ENCODE measurements at places on chromosomes 6 and 20. TPM values are rescaled to one million over a fixed set of nuclear protein-coding genes. Genes with fewer than 3 reads are reported as not detected.

DNA sequence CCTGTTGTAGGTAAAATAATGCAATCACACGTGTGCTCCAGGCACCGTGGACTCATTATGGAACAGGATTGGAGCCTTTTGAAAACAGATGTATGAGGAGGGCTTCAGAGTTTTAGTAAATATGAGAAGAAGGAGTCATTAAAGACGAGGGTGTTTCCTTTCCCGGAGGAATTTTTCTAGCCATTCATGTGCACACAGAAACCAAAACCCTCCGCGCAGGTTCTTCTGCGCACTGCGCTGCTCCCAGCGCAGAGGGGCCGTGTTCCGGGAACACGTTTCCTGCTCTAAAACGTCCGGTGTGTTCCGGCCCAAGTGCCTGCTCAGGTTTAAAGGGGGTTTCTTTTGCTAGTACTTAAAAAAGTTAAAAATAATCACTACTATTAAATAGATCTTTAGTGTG is 11.6 kb downstream of the GPR31 start:
- H3K27ac ChIP-seq: no peak overlapping the region
- no peaks in the 10 kb centered on the region for H3K36me3 ChIP-seq
- peaks cover 11% of the 10 kb centered on the region for H3K27me3 ChIP-seq

- no peak for DNase-seq
- peaks cover 19% of the 10 kb centered on the region for H3K4me1 ChIP-seq
- no peaks in the 10 kb centered on the region for H3K27me3 ChIP-seq
- peaks cover 7% of the 10 kb centered on the region for H3K36me3 ChIP-seq
These were observed 694 bp downstream of the SLC17A9 start for GRCh38 chr20:62952968-62953838.

GRCh38 chr6:154462425-154462824 is 48.1 kb downstream of the CNKSR3 start:
- H3K27me3 ChIP-seq: no peaks in the 10 kb centered on the region
- H3K4me1 ChIP-seq: peaks cover 13% of the 10 kb centered on the region
- H3K4me3 ChIP-seq: no peak overlapping the region
- H3K36me3 ChIP-seq: no peaks in the 10 kb centered on the region
- no peak for DNase-seq

DNA sequence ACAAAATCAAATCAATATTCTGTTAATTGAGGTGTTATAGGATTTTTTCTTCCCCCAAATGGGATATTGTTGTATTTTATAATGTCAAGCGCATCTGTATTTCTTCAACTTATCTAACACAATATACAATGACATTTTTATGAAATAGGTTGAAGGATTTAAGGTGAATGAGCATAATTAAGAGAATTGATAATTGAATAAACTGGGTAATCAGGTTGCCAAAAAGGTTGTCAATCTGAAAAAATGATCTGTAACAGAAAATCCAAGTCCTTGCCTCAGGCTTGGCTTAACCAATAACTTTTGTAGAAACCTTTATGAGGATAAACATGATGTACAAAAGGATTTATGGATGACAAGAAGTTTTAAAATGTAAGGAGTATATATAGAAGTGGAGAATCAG is 1101.7 kb upstream of the EYS start:
- no peak for DNase-seq
- no peak overlapping the region for H3K4me3 ChIP-seq
- no peak overlapping the region for H3K27ac ChIP-seq
- H3K4me1 ChIP-seq: no peaks in the 10 kb centered on the region
- H3K36me3 ChIP-seq: no peaks in the 10 kb centered on the region
- no peaks in the 10 kb centered on the region for H3K27me3 ChIP-seq

GRCh38 chr6:156517088-156517487 is 260.1 kb upstream of the ARID1B start:
- H3K4me1 ChIP-seq: no peaks in the 10 kb centered on the region
- no peak overlapping the region for H3K4me3 ChIP-seq
- no peak for DNase-seq
- no peaks in the 10 kb centered on the region for H3K36me3 ChIP-seq

The GNRH2 gene
- not detected for total RNA-seq

The OPN5 gene
- not detected for total RNA-seq

The MTFR2 gene
- 7.4 TPM for total RNA-seq

The LY6G6C gene
- total RNA-seq: not detected

GRCh38 chr20:47775841-47776240 is 9.4 kb downstream of the SULF2 start:
- DNase-seq: no peak
- no peak overlapping the region for H3K4me3 ChIP-seq
- H3K4me1 ChIP-seq: no peaks in the 10 kb centered on the region
- no peaks in the 10 kb centered on the region for H3K27me3 ChIP-seq

DNA sequence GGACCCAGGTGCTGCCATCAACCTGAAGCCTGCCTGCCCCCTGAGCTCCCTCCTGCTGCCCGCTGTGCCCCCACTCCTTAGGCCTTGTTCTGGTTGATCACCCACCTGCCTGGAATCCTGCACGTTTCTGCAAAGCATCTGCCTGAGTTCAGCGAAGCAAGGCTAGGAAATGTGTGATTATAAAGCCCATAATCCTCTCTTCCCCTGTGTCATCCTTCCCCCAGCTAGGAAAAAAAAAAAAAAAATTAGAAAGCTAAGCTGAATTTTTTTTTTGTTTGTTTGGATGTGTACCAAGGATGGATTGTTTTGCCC is 93.2 kb downstream of the FOXA2 start:
- H3K27ac ChIP-seq: no peak overlapping the region
- no peaks in the 10 kb centered on the region for H3K36me3 ChIP-seq
- H3K4me3 ChIP-seq: no peak overlapping the region
- DNase-seq: no peak
- H3K27me3 ChIP-seq: no peaks in the 10 kb centered on the region

DNA sequence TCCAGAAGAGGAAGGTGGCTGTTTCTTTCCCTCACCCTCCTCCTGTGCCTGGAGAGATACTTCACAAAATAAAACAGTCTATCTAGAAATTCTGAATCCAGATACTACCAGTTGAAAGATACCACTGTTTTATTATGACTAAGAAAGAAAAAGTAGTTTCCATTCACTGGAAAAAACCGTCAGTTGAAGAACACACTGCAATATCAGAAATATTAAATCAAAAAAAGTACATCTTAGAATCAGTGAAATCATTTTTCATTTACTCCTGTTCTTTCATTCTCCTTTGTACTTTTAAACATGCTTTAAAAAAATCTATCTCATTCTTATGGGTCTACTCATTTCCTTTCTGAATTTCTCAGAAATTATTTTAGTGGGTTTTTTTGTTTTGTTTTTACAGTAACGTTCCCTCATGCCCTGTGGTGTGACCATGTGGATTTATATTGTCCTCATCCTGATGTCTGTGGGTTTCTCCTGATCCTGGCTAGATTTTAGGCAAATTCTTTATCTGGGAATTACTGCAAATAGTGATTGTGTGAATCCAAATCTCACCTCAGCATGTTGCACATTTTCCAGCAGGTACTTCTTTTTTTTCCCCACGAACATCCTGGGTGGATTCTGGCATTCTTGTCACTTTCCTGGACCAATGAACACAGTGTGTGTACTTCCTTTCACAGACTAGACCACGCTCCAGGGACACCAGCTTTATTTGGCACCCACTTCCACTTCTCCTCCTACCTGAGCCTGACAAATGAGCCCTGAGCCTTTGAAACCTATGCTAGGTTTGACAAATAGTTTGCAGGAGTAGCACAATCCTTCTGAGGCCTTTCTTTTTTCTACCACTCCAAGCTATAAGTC is 114.0 kb upstream of the LAMP5 start:
- no peak overlapping the region for H3K4me3 ChIP-seq
- H3K4me1 ChIP-seq: peaks cover 14% of the 10 kb centered on the region
- H3K36me3 ChIP-seq: no peaks in the 10 kb centered on the region
- no peaks in the 10 kb centered on the region for H3K27me3 ChIP-seq

The BPIFA2 gene
- total RNA-seq: not detected

The BMP6 gene
- 3.1 TPM for total RNA-seq

The ERVFRD-1 gene
- total RNA-seq: not detected

DNA sequence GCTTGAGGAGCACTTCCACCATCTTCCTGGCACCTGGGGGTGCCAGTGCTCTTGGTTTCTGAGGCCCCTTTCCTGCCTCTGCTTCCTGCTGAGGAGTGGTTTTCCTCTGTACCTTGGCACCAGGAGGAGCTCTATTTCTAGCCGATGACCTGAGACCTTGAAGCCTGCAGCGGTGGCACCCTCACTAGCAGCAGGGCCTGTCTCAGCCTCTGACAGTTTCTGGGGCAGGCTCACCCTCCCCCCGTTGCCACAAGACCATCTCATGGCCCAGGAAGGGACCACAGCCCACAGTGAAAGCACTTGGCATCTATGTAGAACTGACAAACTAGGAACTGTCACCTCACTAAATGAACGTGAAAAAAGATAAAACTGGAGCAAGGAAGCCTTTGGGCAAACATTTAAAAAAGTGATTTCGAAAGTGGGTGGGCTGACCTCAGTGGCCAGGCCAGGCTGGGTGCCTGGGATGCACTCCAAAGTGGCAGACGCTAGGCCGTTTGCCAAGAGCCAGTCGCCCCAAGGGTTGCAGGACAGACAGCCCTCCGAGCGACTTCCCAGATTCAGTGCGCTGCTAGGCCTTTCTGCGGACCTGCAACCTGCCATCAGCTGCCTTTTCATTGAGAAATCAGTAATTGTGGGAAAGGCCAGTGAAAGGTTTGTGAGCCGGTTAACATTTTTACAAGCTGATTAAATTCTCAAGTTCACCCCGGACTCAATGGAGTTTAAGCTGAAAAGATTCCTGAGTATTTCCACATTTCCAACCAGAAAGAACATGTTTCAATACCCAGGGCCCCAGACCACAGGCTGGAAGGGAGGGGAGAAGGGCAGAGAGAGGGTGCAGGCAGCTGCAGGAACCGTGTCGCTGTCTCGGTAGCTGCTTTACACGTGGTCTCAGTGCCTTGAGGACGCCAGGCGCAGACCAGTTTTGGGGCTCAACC is 303.7 kb downstream of the ESR1 start:
- H3K27ac ChIP-seq: no peak overlapping the region
- DNase-seq: no peak
- no peak overlapping the region for H3K4me3 ChIP-seq

- no peak overlapping the region for H3K27ac ChIP-seq
- H3K27me3 ChIP-seq: no peaks in the 10 kb centered on the region
- no peaks in the 10 kb centered on the region for H3K36me3 ChIP-seq
- H3K4me1 ChIP-seq: peaks cover 8% of the 10 kb centered on the region
- DNase-seq: no peak
These were observed 55.7 kb upstream of the PRND start for GRCh38 chr20:4666001-4666479.

- no peaks in the 10 kb centered on the region for H3K4me1 ChIP-seq
- no peak overlapping the region for H3K27ac ChIP-seq
- H3K36me3 ChIP-seq: no peaks in the 10 kb centered on the region
- no peaks in the 10 kb centered on the region for H3K27me3 ChIP-seq
These were observed 250.9 kb downstream of the QKI start for GRCh38 chr6:163665464-163665863.

The RFX6 gene
- 0.31 TPM for total RNA-seq

GRCh38 chr6:130889423-130889822 is 62.2 kb downstream of the SMLR1 start:
- no peaks in the 10 kb centered on the region for H3K36me3 ChIP-seq
- no peak for DNase-seq
- no peaks in the 10 kb centered on the region for H3K4me1 ChIP-seq
- H3K4me3 ChIP-seq: no peak overlapping the region
- H3K27ac ChIP-seq: no peak overlapping the region

- H3K4me3 ChIP-seq: peak overlapping the region; percentile 79
- peaks cover 15% of the 10 kb centered on the region for H3K4me1 ChIP-seq
- peaks cover 11% of the 10 kb centered on the region for H3K27me3 ChIP-seq
These were observed 1.1 kb downstream of the SNPH start for GRCh38 chr20:1267161-1267560.

The HLA-F gene
- 4.4 TPM for total RNA-seq

GRCh38 chr6:15534974-15535373 is 127.9 kb downstream of the DTNBP1 start:
- H3K4me3 ChIP-seq: no peak overlapping the region
- no peak for DNase-seq
- H3K27me3 ChIP-seq: no peaks in the 10 kb centered on the region
- H3K36me3 ChIP-seq: no peaks in the 10 kb centered on the region
- no peak overlapping the region for H3K27ac ChIP-seq

DNA sequence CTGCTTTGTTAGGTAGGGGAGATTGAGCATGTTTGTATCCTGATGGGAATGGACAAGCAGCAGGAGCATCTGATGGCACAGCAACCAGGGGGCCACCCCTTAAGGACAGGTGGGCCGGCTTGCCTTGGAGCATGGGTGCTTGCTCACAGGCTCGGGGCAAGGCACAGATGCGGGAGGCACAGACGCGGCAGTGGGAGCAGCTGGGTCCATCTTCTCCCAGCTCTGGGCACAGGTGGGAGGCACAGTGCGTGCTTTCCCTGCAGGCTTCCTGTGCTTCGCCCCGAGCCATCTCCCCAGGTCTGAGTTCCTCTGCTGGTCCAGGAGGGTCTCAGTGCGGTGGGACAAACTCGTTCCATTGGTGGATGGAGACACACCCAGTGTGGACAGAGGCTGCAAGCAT is 73.6 kb upstream of the BHLHE23 start:
- no peak for DNase-seq
- no peaks in the 10 kb centered on the region for H3K4me1 ChIP-seq

- no peaks in the 10 kb centered on the region for H3K27me3 ChIP-seq
- no peak overlapping the region for H3K27ac ChIP-seq
- no peak overlapping the region for H3K4me3 ChIP-seq
- H3K36me3 ChIP-seq: no peaks in the 10 kb centered on the region
- H3K4me1 ChIP-seq: no peaks in the 10 kb centered on the region
- DNase-seq: peak; percentile 59
These were observed 59.1 kb downstream of the ADGRF1 start for GRCh38 chr6:46983007-46983411.

The TSHZ2 gene
- 0.49 TPM for total RNA-seq

DNA sequence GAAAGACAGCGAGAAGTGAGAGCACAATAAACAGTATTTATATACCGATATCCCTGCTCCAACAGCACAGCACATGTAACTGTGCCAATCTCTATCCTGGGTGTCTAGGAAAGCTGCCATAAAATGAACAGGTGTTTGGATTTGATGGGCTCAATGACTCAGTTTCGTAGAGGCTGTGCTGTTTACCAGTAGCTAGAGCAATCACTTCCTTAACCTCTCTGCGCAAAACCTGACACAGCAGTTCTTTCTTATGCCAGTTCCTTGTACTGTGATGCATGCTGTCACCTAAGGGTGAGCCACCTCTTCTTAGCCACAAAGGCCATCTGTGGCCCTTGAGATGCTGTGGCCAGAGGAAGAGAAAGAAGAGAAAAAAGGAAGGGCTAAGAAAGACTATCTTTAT is 59.3 kb downstream of the SHPRH start:
- DNase-seq: no peak
- no peaks in the 10 kb centered on the region for H3K27me3 ChIP-seq
- peaks cover 23% of the 10 kb centered on the region for H3K36me3 ChIP-seq
- H3K27ac ChIP-seq: no peak overlapping the region
- H3K4me3 ChIP-seq: no peak overlapping the region

The VSX1 gene
- total RNA-seq: 0.16 TPM

GRCh38 chr6:134132494-134133141 is 80.2 kb upstream of the SLC2A12 start:
- no peaks in the 10 kb centered on the region for H3K36me3 ChIP-seq
- H3K27me3 ChIP-seq: no peaks in the 10 kb centered on the region
- H3K4me1 ChIP-seq: no peaks in the 10 kb centered on the region
- no peak overlapping the region for H3K27ac ChIP-seq

GRCh38 chr6:105099371-105099770 is 80.4 kb downstream of the POPDC3 start:
- H3K27me3 ChIP-seq: no peaks in the 10 kb centered on the region
- no peak overlapping the region for H3K27ac ChIP-seq
- no peaks in the 10 kb centered on the region for H3K4me1 ChIP-seq
- H3K36me3 ChIP-seq: no peaks in the 10 kb centered on the region
- no peak for DNase-seq

The KHDC1 gene
- total RNA-seq: 6.9 TPM

- H3K27ac ChIP-seq: no peak overlapping the region
- no peak overlapping the region for H3K4me3 ChIP-seq
- DNase-seq: no peak
- H3K27me3 ChIP-seq: no peaks in the 10 kb centered on the region
- H3K4me1 ChIP-seq: peaks cover 9% of the 10 kb centered on the region
These were observed 144.1 kb upstream of the PTCHD4 start for GRCh38 chr6:48255094-48255493.

Measured in GM23338 (cell line).